ENCODE measurements at places on chromosomes 2 and 18.

GRCh38 chr18:22912835-22913234 lies 20.3 kb upstream of the RBBP8 start:
- no peak for DNase-seq

DNA sequence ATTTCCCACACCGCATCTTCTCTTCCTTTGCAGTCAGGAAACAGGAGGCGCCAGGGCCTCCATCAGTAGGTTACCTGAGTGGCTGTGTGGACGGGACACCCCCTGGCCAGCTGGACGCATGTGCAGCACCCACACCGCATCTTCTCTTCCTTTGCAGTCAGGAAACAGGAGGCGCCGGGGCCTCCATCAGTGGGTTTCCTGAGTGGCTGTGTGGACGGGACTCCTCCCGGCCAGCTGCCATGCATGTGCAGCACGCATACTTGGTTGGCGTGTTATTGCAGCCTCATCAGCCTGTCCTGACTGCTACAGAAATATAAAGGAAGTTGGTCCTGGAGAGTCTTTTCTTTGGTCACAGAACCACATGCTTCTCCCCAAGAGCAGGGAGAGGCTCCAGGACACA lies 74.6 kb downstream of the DCDC2C start:
- DNase-seq: no peak

GRCh38 chr2:181742922-181743722 lies 62.8 kb upstream of the NEUROD1 start:
- DNase-seq: no peak

GRCh38 chr2:9152975-9153642 lies 53.5 kb upstream of the ASAP2 start:
- no peak for DNase-seq

GRCh38 chr18:7908681-7909299 lies 341.7 kb downstream of the PTPRM start:
- no peak for DNase-seq

DNA sequence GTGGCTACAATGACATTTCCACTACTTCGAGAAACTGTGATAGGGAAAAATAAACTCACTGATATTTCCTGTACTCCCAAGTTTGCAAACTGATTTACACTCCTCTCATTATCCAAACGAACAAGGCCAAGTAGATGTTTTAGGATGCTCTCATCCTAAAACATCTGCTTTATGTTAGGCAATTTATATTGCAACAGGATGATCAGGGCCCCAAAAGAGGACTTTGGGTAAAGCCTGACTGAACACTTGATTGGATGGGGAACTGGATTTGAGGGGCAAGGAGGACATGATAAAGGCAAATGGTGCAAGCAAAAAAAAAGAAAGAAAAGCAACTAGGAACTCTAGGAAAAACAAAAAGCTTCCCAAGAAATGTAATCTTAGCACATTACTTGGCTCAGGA lies 2.1 kb upstream of the HES6 start:
- DNase-seq: no peak

DNA sequence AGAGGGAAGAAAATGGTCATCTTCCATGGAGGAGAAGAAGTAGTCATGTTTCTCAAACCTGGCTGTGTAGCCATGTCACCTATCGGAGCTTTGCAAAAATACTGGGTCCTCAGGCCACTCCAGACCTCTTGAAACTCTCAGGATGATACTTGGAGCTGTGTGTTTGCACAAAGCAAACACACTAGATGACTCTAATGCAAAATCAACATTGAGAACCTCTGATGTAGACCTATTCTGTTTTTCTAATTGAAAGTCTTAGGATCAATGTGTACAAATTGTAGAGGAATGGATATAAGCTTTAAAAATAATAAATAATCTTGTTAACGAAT lies 444.3 kb downstream of the RND3 start:
- no peak for DNase-seq

- DNase-seq: no peak
Observed at GRCh38 chr2:65130664-65131175, 814 bp upstream of the RAB1A start.

GRCh38 chr2:218387369-218388194 lies 5.5 kb downstream of the SLC11A1 start:
- no peak for DNase-seq

DNA sequence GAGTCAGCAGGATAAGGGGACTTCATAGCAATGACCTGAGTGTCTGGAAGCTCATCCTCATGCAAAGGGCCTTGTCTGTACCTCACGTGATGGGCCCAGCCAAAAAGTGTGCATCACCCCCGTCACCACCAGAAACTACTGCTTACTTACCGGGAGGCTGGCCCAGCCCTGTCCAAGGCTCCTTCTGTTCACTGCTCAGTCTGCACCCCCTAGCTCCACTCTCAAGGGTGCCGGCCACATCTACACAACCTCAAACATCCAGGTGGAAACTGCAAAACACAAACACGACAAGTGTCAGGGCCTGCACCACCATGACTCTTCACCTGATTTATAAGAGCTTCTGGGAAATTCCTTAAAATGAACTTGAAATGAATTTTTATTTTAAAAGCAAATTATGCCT lies 55.1 kb downstream of the ADD2 start:
- no peak for DNase-seq

DNA sequence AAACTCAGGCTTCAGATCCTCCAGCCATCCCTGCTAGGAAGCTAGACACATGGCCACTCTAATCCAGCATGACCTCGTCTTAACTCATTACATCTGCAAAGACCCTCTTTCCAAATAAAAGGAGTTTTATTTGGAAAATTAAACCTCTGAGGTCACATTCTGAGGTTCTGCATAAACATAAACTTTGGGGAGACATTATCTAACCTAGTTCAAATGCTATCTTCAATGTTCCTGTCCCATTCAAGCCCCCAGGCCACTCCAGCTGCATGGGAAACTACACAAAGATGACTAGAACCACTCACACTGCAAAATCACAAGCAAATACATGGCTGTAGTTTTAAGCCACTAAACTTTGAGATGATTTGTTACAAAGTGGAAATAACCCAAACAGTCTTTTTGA lies 99.0 kb upstream of the RNF152 start:
- DNase-seq: no peak

DNA sequence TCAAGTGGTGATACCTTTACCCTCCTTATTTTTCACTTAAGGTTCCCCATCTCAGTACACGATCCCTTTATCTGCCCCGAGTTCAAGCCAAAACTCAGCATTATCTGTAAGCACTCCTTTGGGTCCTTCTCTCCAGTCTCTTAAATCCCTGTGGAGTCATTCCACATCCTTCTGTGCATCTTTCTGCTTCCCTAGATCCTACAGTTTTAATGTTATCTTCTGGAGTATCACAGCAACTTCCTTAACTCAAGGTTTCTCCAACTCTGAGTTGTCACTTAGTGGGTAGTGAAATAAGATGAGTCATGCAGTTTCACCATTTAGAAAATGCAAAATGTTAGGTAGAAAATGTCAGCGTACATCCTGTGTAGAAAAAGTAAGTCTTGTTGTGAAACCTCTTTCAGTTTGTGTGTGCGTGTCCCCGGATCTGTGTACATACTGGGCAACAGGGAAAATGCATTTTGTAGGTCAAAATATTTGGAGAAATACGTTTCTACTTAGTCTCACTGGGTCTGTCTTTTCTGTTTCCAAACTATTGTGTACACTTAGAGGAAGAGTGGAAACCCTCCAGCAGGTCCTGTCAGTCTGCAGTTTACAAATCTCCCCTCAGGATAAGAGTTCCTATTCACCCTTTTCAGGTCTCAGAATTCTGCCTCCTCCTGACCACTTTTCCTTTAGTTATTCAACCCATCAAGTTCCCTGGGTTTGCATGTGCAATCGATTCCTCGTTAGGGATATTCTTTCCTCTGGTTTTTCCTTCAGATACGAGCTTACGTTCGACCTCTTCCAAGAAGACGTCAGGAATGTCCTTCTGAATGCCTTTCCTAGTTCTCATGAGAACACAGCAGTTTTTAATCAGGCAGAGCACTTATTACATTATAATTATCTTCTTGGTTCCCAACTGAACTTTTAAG lies 154.8 kb downstream of the TGIF1 start:
- no peak for DNase-seq

Measured in activated CD8-positive, alpha-beta memory T cell treated with anti-CD3 and anti-CD28 coated beads for 4 hours (primary cell).